ENCODE measurements at places on chromosomes 13 and 19.

GRCh38 chr13:86491121-86491520, 691.9 kb upstream of the SLITRK6 start:
- no peak for DNase-seq

GRCh38 chr13:43397111-43397510, 373.7 kb downstream of the DNAJC15 start:
- no peak for DNase-seq

- no peak for DNase-seq
Observed at GRCh38 chr13:98500963-98501421, 75.9 kb downstream of the STK24 start.

- peak; percentile 82 for DNase-seq
Observed at GRCh38 chr19:7652061-7652641, 15.2 kb downstream of the STXBP2 start.

DNA sequence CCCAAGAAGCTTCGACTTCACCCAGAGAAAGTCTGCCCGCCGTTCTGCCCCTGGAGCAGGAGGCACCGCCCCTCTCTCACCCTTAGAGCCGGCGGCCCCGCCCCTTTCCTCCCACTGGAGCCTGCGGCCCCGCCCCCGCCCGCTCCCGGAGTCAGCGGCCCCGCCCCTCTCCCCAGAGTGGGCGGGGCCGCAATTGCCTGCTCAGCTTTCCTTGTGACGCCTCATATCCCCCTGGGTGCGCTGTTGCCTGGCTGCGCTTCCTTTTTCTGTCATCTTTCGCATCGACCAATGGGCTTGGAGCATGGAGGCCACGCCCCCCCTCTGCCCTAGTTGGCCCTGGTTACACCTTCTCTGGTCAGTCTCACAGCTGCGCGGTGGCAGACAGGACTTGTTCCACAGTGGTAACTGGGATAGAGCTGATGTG, 38.2 kb upstream of the ZNF492 start:
- DNase-seq, result no peak

- no peak for DNase-seq
Observed at GRCh38 chr19:32289566-32290210, 55.7 kb upstream of the ZNF507 start.

- no peak for DNase-seq
Observed at GRCh38 chr13:80339563-80339911, 1.4 kb downstream of the SPRY2 start.

- DNase-seq, result peak; percentile 52
Observed at GRCh38 chr19:3025549-3025886, 3.6 kb downstream of the TLE2 start.

DNA sequence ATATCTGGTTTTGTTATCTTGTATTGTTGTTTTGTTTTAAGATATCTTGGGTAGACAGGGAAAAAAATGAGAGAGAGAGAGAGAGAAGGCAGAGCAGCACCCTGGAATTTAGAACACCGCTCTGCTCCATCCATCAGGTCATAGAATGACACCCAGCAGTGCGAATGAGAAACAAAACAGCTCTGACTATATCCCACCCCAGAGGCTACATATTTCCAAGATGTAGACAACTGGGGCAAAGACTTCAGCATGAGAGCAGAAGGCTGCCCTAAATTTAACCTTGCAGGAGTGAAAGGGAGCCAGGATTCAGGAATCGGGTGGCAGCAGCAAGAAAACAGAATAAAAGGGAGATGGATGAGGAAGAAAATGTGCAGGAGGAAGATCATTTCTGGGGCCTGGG, 46.5 kb downstream of the TNFSF13B start:
- no peak for DNase-seq

DNA sequence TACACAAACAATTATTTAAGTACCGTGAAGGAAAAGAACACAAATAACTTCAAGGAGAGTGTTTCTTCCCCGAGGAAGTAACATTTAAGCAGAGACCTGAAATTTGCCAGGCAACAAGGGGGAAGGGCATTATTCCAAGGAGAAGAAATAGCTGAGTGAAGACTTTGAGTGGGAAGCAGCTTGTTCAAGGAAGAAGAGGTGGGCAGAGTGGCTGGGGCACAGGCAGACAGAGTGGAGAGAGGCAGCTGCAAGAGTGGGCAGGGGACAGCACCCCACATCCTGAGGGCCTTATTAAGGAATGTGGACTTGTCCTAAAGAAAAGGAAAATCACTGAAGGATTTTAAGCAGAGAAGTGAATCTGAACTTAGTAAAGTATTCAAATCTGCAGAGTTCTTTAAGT, 4.7 kb upstream of the DCLK1 start:
- no peak for DNase-seq

DNA sequence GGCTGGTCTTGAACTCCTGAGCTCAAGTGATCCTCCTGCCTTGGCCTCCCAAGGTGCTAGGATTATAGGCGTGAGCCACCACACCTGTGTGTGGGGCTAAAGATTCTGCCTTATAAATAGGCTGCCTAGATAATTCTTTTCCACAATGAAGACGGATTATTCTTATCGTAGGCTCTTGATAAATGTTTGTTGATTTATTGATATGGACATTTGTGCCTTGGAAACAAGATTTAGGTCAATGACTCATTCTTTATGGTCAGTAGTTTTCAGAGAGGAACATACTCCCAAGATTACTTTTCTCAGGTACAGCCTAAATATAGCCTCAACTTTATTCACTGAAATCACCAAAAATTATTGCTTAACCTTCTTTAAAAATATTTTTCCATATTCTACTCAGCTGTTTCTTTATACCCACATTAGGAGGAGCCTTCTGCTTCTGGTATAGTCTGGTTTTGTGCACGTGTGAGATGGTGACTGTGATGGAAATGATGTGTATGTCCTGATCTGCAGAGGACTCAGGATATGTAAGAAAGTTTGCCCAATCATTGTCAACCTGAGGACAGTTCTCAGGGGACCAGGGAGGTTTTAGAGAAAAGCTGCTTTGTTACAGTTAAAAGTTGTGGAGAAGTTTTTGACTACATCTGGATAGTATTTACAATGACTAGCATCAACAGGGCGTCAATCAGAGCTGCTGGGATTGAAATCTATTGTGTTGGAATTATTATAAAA, 208.9 kb downstream of the DNAJC15 start:
- no peak for DNase-seq
